Activated CD8-positive, alpha-beta memory T cell treated with anti-CD3 and anti-CD28 coated beads for 4 hours (primary cell): ENCODE measurements at places on chromosomes 11 and 22.

DNA sequence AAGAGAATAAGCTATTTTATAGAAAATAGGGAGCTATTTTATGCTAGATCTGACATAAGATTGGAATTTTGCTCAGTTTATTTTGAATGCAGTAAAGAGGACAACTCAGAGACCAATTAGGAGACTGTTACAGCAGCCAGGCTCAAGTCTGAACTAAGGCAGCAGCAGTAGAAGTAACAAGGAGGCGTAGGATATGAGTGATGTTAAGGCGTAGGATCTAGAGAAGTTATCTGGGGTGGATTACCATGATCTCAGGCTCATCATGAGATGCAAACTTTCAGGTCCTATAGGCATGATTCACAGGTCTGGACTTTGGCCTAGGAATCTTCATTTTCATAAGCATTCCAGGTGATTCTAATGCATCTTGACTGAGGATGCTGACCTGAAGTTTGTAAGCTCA lies 108.9 kb upstream of the BLID start:
- DNase-seq, result no peak

DNA sequence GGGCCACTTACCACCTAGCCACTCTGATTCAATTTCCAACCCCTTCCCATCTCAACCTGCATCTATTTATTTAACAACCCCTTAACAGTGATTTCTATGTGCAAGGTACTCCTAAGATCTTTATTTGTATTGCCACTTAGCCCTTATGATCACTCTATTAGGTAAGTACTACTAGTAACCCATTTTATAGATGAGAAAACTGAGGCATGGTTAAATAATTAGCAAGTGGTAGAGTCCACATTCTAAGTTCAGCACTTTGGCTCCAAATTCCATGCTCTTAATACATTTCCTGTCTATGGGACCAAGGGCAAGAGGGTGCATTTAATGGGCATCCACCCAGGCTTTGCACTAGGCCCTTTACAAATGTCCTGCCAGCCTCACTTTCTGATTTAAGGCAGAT lies 38.1 kb upstream of the CSNK2A3 start:
- no peak for DNase-seq

DNA sequence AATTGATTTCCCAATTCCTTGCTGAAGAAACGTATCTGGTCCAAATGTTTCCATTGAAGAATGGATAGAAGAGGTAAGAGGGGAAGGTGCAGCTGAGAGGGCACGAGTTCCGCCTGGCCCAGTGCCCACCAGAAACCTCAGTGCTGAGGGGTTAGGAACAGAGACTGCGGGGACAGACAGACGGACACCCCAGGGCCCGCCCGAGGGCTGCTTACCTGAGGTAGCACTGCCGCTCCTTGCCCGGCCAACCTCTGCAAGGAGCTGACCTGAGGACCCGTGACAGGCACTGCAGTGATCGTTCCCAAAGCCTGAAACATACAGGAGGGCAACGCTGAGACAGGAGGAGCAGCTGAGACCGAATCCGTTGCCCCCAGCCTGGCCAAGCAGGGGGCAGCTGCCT lies 89.6 kb downstream of the PHF21B start:
- DNase-seq, result no peak

DNA sequence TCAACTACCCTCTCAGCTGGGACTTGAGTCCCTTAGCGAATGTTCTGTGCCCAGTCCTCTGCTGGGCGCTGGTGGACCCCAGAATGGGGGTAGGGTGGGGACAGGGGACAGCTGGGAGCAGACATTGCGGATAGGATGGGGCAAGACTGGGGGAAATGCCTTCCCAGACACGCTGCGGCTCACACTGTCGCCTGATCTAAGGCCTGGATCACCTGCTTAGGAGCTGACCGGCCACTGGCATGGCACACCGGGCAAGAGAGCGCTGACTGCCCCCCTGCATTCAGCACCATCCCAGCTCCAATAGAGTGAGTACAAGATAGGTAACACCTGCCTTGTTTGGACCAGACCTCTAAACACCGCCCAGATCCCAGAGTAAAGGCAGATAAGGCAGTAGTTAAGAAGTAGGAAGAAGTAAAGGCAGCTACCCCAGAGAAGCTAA lies 1.4 kb downstream of the ARVCF start:
- no peak for DNase-seq

GRCh38 chr11:2077061-2077802 lies 62.0 kb downstream of the IGF2 start:
- no peak for DNase-seq
